ENCODE measurements at places on chromosomes 4 and X. TPM values are rescaled to one million over a fixed set of nuclear protein-coding genes. Genes with fewer than 3 reads are reported as not detected.
A peak's percentile ranks its signal among the peaks of the same experiment; 100 is the strongest.

The RAB41 gene
- total RNA-seq, result not detected

The AGTR2 gene
- 0.51 TPM for total RNA-seq

The SLC10A6 gene
- total RNA-seq, result not detected

The PLAC1 gene
- 0.43 TPM for total RNA-seq

- peaks cover 1% of the 10 kb centered on the region for H3K4me1 ChIP-seq
- H3K27ac ChIP-seq, result no peak overlapping the region
- H3K4me3 ChIP-seq, result no peak overlapping the region
- no peaks in the 10 kb centered on the region for H3K36me3 ChIP-seq
- H3K27me3 ChIP-seq, result no peaks in the 10 kb centered on the region
These were observed 22.6 kb downstream of the ASB11 start for GRCh38 chrX:15292861-15293260.

GRCh38 chr4:24468071-24468470 lies 116.3 kb downstream of the DHX15 start:
- no peaks in the 10 kb centered on the region for H3K36me3 ChIP-seq
- H3K27me3 ChIP-seq, result peaks cover 62% of the 10 kb centered on the region
- H3K4me1 ChIP-seq, result peaks cover 30% of the 10 kb centered on the region
- H3K27ac ChIP-seq, result no peak overlapping the region

DNA sequence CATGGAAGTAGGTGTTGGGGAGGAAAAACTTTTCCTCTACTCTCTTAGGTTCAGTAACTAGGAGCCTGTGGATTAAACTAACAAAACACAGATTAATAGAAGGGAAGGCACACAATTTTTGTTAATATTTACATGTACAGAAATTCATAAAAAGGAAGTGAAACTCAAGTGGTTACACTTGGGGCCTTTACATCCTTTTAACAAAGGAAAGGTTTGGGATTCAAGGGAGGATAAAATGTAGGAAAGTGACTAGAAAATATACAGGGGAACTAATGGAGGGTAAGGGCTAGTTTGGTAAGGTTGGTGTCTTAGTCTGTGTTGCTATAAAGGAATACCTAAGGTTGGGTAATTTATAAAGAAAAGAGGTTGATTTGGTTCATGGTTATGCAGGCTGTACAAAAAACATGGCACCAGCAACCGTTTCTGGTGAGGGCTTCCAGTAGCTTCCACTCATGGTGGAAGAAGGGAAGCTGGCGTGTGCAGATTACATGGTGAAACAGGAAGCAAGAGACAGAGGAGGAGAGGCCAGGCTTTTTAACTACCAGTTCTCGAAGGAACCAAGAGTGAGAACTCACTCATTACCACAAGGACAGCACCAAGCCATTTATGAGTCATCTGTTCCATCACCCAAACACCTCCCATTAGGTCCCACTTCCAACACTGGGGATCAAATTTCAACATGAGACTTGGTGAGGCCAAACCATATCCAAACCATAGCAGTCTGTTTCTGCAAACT lies 124.4 kb downstream of the CHRDL1 start:
- H3K36me3 ChIP-seq, result no peaks in the 10 kb centered on the region
- H3K27me3 ChIP-seq, result peaks cover 3% of the 10 kb centered on the region
- H3K27ac ChIP-seq, result no peak overlapping the region
- peaks cover 8% of the 10 kb centered on the region for H3K4me1 ChIP-seq
- no peak overlapping the region for H3K4me3 ChIP-seq

DNA sequence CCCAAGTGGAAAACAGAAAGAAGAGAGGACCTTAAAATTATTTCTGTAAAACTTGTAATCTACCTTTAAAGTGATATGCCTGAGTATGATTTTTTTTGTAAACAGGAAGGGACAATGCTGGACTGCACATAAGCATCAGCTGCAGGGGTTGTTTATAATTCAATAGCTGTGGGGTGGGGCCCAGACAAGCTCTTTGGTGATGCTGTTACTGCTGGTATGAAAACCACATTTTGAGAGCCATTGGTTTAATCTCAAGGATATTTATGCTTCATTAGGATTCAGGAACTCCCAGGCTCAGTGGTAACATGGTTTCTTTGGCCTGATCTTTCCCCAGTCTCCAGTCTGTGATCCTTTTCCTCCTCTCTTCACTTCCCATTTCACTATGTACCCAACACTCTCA lies 34.3 kb upstream of the GRPR start:
- DNase-seq, result no peak
- H3K4me3 ChIP-seq, result no peak overlapping the region
- no peaks in the 10 kb centered on the region for H3K4me1 ChIP-seq
- H3K36me3 ChIP-seq, result no peaks in the 10 kb centered on the region
- no peak overlapping the region for H3K27ac ChIP-seq

GRCh38 chr4:163237856-163238255 lies 71.2 kb upstream of the NAF1 start:
- no peaks in the 10 kb centered on the region for H3K27me3 ChIP-seq
- H3K36me3 ChIP-seq, result no peaks in the 10 kb centered on the region
- no peaks in the 10 kb centered on the region for H3K4me1 ChIP-seq
- no peak for DNase-seq

GRCh38 chr4:182699795-182700194 lies 217.4 kb downstream of the DCTD start:
- no peak overlapping the region for H3K4me3 ChIP-seq
- H3K4me1 ChIP-seq, result peaks cover 4% of the 10 kb centered on the region
- H3K27ac ChIP-seq, result no peak overlapping the region
- H3K36me3 ChIP-seq, result peaks cover 3% of the 10 kb centered on the region

DNA sequence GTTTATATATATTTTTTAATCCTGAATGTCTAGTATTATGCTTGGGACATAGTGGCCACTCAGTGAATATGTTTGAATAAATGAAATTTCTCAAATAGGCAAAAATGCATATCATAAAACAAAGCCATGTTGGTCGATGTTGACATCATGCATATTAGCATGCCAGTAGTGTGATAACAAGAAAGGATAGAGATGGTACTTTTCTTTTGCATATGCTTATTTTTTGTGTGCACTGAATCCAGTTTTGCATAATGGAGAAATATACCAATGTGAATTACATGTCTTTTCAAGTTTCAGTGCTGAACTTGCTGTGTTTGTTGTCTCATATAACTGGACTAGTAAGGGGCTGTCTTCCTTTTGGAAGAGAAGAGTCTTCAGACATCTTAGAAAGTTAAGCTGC lies 7.5 kb downstream of the CPE start:
- H3K4me1 ChIP-seq, result peaks cover 51% of the 10 kb centered on the region
- H3K36me3 ChIP-seq, result no peaks in the 10 kb centered on the region
- H3K27ac ChIP-seq, result no peak overlapping the region
- H3K4me3 ChIP-seq, result no peak overlapping the region

GRCh38 chrX:149521438-149521837 lies 16.3 kb upstream of the IDS start:
- no peaks in the 10 kb centered on the region for H3K4me1 ChIP-seq
- no peak for DNase-seq
- no peak overlapping the region for H3K27ac ChIP-seq
- H3K4me3 ChIP-seq, result no peak overlapping the region
- H3K36me3 ChIP-seq, result no peaks in the 10 kb centered on the region

DNA sequence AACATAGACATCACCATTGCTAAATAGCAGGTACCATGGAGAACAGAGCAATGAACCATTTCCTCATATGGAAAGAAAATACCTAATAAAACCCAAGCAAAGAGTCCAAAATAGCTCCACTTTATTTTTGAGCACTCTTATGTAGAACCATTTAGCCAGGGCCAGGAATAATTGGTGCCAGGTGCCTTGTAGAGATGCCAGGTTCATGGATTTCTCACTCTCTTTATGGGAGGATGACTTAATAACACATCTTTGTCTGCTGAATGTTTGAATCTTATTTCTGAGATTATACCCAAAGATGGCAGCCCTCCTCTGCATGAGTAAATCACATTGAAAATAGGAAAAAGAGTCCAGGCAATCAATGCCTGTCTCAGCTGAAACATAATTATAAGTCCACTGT lies 212.3 kb upstream of the SFRP2 start:
- H3K4me3 ChIP-seq, result no peak overlapping the region
- no peak for DNase-seq
- H3K27ac ChIP-seq, result no peak overlapping the region
- H3K27me3 ChIP-seq, result no peaks in the 10 kb centered on the region

- no peaks in the 10 kb centered on the region for H3K27me3 ChIP-seq
- H3K36me3 ChIP-seq, result no peaks in the 10 kb centered on the region
- H3K27ac ChIP-seq, result no peak overlapping the region
- H3K4me1 ChIP-seq, result peaks cover 7% of the 10 kb centered on the region
These were observed 114.4 kb downstream of the NAA11 start for GRCh38 chr4:79211490-79211889.

DNA sequence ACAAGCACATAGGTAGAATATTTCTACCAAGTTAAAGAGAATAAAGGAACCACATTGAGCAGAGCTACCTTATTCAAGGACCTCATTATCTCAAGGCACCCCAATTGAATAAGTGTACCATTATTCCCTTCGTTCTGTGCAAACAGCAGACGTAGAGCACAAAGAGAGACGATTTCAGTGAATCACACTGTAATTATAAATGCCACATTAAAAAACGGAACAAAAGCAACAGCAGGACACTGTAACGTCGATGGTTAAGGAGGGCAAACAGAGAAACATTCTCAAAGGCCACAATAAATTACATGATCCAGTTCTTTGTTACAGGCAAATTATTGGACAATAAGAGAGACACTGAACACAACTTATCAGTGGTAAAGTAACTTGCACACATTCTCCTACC lies 644.1 kb upstream of the TENM3 start:
- no peak overlapping the region for H3K27ac ChIP-seq
- DNase-seq, result no peak
- H3K27me3 ChIP-seq, result no peaks in the 10 kb centered on the region
- H3K36me3 ChIP-seq, result no peaks in the 10 kb centered on the region
- H3K4me3 ChIP-seq, result no peak overlapping the region
- H3K4me1 ChIP-seq, result peaks cover 5% of the 10 kb centered on the region

DNA sequence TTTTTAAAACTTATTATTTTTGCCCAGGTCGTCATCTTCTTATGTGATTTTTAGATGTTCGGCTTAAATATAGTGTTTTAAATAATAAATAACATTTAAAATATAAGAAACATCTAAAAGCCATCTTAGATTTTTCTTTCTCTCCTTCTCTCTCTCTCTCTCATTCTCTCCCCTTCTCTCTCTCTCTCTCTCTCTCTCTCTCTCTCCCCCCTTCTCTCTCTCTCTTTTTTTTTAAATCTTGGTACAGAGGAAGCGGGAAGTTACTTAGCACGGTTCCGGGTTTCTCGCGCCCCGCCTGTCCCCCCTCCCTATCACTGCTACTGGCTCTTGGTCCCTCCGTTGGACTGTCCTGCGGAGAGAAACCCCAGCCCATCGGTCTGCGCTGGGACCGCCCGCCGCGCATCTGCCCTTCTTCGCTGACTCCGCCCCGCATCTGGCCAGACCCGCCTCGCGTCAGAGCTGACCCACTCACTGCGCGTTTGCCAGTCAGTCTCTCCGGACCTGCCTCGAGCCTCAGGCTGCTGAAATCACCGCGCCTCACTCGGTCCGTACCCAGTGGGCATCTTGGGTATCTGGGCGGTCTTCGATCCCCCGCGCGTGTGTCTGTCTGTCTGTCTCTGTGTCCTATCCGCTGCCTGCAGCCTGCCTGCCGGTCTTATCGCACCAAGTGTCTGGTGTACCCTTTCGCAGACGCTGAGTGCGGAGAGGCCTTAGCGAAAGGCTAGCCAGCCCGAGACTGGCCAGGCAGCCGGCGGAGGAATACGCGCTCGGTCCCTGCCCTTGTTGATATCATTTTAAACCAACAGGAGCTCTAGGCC lies at the start of gene PABPC5:
TSS of gene PABPC5 (plus strand) at position 489 of the 818 bp plus-strand sequence. CDS start 739 bp downstream, outside the sequence.
- peak within 1 kb of the TSS; percentile 85 for H3K27ac ChIP-seq
- H3K4me3 ChIP-seq, result peak within 1 kb of the TSS; percentile 93
- H3K36me3 ChIP-seq, result no peaks in the 10 kb centered on the region
- DNase-seq, result peak; percentile 86

- peaks cover 4% of the 10 kb centered on the region for H3K36me3 ChIP-seq
- H3K27ac ChIP-seq, result peak overlapping the region; percentile 28
These were observed 6.4 kb downstream of the ARX start for GRCh38 chrX:25009407-25009806.
